Esophagus squamous epithelium (tissue), 5 donors: ENCODE measurements at places on chromosomes 2 and 18.

GRCh38 chr2:104923665-104924064, 69.8 kb downstream of the POU3F3 start:
- DNase-seq, result no peak

DNA sequence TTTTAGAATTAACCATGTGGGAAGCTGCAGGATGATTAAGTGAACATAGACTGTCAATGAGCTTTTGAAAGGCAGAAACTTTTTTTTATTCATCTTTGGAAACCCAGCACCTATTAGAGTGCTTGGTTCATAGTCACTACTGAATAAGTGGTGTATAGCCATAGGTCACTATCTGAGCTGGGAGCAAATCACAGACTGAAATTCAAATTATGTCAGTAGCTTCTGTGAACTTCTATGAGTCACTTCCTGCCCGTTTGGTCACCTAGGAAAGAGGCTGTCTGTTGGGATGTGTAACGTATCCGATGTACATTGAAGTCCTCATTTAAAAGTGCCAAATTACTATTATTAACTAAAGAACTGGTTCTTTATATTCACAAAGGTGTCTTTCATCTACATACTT, 20.5 kb upstream of the SLC40A1 start:
- no peak for DNase-seq

DNA sequence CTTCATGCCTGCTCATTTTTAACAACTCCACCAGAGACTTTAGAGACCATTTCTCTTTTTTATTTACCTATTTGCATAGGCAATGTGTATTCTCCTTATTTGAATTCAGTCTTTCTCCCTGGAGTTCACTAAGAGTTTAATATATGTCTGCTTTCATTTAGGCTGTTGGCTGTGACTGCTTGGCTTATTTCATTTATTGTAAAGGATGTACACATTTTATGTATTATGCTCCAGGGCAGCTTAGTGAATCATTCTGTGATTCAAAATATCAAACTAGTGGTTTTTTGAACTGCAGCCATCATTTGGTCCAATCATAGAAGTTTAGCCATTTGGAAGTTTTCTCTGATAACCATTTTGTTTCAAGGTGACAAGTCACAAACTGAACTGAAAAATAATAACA, 229.6 kb downstream of the LPIN1 start:
- no peak for DNase-seq

DNA sequence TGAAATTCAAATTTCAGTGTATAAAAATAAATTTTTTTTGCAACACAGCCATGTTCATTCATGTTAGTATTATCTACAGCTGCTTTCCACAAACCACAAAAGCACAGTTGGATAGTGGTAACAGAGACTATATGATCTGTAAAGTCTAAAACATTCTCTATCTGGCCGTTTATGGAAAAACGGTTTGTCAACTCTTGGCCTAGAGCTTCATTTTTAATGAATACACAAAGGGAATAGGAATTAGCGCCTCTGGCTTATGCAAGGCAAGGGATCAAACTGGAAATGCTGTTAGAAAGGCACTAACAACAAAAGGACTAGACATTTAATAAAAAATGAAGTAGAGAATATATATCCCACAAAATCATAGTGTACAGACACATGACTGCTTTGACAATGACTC, 211.9 kb downstream of the EXOC6B start:
- no peak for DNase-seq

- DNase-seq, result no peak
These were observed 186.7 kb downstream of the PARD3B start for GRCh38 chr2:204732019-204732418.

- DNase-seq, result no peak
These were observed 115.8 kb upstream of the SERTAD2 start for GRCh38 chr2:64769392-64770044.

DNA sequence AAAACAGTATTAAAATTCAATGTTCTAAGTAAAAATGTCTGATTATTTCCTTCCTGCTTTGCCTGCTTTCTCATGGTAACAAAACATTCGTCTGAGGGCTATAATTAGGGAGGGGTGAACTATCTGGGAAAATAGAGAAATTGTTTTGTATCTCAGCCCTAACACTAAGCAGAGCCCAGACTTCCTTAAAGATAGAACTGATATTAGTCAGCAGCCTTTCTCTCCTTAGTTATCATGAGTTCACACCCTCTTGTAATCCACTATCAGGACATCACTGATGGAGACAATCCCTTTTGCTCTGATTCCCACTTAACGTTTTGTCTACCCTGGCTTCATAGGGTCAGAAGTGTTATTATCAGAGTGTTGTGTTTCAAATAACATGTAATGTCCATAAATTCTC, 701.1 kb upstream of the ZEB2 start:
- DNase-seq, result no peak
